ENCODE measurements at places on chromosomes 7 and 10. TPM values are rescaled to one million over a fixed set of nuclear protein-coding genes. Genes with fewer than 3 reads are reported as not detected.

GRCh38 chr10:90087197-90088023, 386.0 kb downstream of the KIF20B start:
- no peak overlapping the region for H3K27ac ChIP-seq
- H3K27me3 ChIP-seq, result no peaks in the 10 kb centered on the region
- no peaks in the 10 kb centered on the region for H3K36me3 ChIP-seq
- no peaks in the 10 kb centered on the region for H3K4me1 ChIP-seq

- no peak overlapping the region for H3K4me3 ChIP-seq
- H3K27ac ChIP-seq, result no peak overlapping the region
- no peaks in the 10 kb centered on the region for H3K27me3 ChIP-seq
- H3K4me1 ChIP-seq, result no peaks in the 10 kb centered on the region
- DNase-seq, result no peak
These were observed 66.3 kb upstream of the SLC25A13 start for GRCh38 chr7:96388166-96388565.

- H3K36me3 ChIP-seq, result no peaks in the 10 kb centered on the region
- H3K27ac ChIP-seq, result no peak overlapping the region
- no peak overlapping the region for H3K4me3 ChIP-seq
- peak; percentile 23 for DNase-seq
These were observed 38.5 kb upstream of the LRRC17 start for GRCh38 chr7:102874166-102874829.

DNA sequence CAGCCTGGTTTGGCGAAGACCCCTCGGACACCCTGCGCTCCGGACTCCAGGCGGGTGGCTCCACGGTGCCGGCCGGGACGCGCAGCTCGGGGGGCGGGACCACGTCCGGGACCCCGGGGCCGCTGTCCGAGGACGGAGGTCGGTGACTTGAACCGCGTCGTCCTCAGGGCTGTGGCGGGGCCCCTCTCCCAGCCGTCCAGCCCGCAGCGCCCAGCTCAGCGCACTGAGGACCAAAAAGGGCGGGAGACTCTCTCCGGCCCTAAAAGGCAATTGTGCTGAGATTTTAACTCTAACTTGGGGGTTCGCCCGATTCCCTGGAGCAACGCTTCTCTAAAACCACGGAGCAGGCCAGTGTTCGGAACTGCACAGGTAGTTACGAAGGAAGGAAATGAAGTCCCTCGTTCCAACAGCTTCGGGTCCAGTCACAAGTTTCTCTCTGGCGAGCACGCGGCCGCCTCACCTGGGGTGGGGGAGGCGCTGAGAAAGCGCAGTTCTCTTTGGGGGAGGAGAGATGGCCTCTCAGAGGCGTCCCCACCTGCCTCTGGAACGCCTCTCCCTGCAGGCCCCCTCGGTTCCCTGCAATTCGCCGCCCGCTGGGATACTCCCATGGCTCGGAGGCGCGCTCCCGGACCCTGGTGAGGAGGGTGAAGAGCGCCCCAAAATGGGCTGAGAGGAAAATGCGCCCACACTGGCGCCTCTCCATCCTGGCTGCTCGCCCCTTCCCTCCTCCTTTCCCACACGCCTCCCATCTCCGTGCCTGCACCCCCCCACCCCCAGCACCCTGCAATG, 352.7 kb downstream of the DNAJB6 start:
- no peaks in the 10 kb centered on the region for H3K36me3 ChIP-seq
- no peak for DNase-seq
- H3K27ac ChIP-seq, result no peak overlapping the region
- H3K4me1 ChIP-seq, result peaks cover 56% of the 10 kb centered on the region

DNA sequence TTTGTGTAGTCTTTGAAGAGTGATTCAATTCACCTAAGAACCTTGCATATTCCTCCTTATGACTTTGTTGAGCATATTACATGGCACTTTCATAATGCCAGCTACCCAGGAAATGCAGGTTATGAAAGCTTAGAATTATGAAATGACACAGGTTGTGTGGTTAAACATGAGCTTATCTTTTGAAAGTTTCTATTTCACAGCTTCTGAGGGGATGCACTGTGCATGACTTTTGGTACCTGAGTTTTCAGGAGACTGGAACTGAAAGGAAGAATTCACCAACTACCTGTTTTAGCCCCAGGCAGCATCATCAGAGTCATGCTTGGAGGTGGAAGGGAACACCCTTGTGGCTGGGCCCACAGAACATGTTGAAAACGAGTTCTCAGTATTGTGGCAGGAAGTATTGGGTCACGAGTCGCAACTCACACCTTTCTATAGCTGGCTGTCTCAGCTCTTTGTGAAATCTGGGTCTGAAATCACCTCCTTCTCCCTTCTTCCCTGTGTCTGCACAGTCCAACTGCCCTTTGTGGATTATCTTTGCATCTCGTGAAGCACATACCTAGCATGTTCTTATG, 228.2 kb downstream of the PTEN start:
- H3K27ac ChIP-seq, result peak overlapping the region; percentile 72
- no peaks in the 10 kb centered on the region for H3K36me3 ChIP-seq
- peak; percentile 49 for DNase-seq
- peaks cover 32% of the 10 kb centered on the region for H3K4me1 ChIP-seq
- no peaks in the 10 kb centered on the region for H3K27me3 ChIP-seq

DNA sequence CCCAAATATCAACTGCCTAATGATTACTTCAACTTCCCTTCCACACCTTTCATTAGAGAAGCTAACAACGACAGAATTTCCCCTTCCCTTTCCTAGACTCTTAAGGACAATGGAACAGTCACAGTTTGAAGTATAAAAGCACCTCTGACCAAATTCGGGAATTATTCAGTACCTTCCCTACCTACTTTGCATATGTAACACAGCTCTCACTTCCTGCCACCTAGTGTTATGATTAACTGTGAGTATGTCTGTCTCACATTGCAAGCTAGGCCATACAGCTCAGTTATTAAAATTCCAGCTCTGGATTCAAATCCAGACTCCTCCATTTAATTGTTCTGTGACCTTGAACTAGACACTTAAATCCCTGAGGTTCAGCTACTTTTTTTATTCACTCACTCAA, 44.8 kb upstream of the HPSE2 start:
- no peaks in the 10 kb centered on the region for H3K36me3 ChIP-seq
- H3K27ac ChIP-seq, result no peak overlapping the region
- H3K4me1 ChIP-seq, result no peaks in the 10 kb centered on the region
- no peak overlapping the region for H3K4me3 ChIP-seq

Gene AGAP6
- 12.9 TPM for total RNA-seq

Gene CYP2C19
- not detected for total RNA-seq

GRCh38 chr7:47253650-47254080, 328.2 kb downstream of the TNS3 start:
- no peak for DNase-seq
- peaks cover 11% of the 10 kb centered on the region for H3K4me1 ChIP-seq
- peak overlapping the region; percentile 30 for H3K4me3 ChIP-seq
- no peak overlapping the region for H3K27ac ChIP-seq
- peaks cover 19% of the 10 kb centered on the region for H3K27me3 ChIP-seq
